ENCODE measurements at places on chromosomes 3 and 15.

DNA sequence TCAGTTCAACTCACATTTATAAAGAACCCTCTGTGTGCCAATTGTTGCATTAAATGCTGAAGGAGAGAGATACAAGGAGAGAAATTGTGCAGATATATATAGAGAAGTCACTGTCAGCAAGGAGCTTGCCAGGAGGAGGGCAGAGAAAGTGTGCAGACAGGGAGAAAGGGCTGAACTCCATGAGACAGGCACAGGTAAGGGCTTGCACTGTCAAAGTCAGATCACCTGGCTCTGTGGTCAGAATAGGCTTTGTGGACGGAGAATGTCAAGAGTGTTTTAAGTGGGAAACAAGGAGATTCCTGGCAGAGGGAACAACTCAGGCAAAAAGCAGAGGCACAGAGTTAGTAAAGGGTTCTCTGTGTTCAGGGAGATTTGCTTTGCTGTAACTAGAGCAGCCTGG is 303.0 kb upstream of the TPRG1 start:
- DNase-seq = no peak

- DNase-seq = no peak
Measured at GRCh38 chr15:67157521-67158252, 92.3 kb downstream of the SMAD3 start.

DNA sequence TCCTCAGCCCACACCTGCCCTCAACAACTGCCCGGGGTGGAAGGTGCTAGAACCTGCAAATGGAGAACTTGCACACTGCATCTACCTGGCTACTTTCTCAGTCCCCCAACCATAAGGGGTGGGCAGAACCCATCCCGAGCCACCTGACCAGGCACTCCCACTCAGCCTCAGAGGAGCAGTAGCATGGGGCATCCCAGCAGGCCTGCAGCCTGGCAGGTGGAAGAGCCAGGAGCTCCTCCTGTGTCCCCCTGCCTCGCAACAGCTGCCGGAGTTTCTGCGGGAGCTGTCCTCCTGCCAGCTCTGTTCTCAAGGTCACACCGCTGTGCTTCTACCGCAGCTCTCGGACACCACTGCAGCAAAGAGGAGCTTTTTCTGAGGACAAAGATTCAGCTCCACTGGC is 27.5 kb downstream of the RAB6B start:
- DNase-seq = no peak

- DNase-seq = no peak
Measured at GRCh38 chr15:68220967-68221366, 8.6 kb downstream of the CLN6 start.

GRCh38 chr3:39977058-39977794 is 167.8 kb downstream of the MYRIP start:
- no peak for DNase-seq

- DNase-seq = no peak
Measured at GRCh38 chr15:95261546-95261945, 1030.2 kb downstream of the MCTP2 start.

DNA sequence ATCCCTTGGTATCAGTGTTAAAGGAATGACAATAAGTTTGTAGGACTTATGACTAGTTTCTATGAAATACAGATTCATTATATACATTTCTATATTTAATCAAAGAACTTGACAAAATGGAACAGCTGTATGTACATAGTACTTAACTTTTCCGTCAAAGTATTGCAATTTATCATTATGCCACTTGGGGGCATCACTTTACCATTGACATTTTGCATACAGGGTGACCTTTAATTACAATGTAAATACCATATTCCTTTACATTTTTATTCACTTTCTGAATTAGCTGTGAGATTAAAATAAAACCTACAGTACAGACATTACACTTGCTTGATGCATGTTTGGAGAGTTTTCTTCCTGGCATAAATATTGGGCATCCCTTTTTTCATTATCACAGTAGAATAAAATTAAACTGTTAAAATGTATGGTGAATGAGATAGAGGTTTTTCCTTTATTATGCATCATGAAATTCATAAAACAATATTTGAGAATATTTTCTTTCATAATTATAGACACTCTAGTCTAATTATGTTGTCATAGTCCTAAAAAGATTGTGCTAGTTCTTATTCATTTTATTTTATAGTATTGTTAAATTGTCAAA is 6.9 kb downstream of the NEK11 start:
- DNase-seq = no peak

DNA sequence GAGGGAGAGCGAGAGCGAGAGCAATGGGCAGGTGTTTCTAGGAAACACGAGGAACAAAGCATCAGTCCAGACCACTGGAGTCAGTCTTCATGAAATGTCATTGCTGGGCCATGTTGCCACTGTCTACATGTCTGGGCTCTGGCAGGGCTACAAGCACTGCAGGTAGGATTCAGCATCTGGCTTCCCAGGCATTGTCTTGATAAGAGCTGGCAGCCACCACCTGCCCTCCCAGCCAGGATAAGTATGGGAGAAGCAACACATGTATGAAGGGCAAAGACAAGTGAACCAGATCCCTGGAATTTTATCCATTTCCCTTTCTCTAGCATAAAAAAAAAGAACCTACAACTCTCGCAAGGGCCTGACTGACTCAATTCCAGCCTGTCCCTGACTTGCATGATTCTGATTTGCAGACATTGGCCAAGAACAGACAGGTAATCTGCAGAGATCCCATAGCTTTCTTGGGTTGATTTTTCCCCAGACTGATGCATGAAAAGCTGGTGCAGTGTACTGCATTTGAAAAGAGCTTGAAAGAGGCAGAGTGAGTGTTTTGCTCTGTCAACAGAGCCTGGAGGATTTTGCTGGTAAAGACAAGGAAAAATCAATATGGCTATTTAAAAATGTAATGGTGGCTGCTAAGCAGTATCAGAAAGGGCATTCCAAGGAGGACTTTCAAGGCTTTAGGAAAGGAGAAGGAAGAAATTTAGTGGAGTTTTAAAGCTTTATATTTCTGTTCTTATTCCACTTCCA is 157.2 kb upstream of the MYRIP start:
- no peak for DNase-seq

DNA sequence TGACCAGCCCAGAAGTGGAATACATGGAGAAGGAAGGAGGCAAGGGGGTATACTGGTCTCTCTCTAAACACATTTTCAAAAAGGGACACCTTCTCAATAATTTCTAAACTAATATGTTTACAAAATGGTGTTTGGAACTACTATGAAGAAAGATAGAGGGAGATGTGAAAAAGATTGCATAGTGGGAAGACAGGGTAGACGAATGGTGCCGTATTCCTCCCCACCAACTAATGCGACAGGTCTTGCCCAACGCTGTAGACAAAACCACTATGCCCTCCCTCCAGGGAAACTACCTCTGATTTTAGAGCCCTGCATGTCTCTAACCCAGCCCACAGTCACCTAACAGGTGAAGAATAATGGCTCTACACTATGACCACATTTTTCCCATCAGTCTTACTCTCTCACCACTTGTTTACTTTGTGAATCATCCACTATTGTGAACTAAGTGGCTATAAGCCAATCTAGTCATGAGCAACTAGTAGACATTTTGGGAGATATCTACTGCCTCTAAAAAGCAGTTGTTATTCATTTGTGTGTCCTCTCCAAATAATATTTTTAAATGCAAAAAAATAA is 108.2 kb upstream of the UBE2E2 start:
- DNase-seq = no peak

DNA sequence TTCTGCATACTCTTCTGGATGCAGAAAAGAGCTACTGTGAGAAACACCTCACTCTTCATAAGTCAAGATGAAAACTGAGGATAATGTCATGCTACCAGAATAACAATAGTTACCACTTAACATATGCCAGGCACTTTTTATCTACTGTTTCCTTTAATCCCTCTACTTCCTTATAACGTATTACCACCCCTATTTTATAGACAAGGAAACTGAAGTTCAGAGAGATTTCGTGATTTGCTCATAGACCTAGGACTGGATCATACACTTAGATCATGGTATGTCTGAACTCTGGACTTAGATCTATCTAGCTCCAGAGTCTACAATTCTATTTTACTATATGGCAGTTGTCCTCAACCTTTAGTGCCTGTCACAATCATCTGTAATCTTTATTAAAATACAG is 155.7 kb upstream of the TSPAN3 start:
- no peak for DNase-seq

- no peak for DNase-seq
Measured at GRCh38 chr3:46496746-46497555, 825 bp upstream of the RTP3 start.

DNA sequence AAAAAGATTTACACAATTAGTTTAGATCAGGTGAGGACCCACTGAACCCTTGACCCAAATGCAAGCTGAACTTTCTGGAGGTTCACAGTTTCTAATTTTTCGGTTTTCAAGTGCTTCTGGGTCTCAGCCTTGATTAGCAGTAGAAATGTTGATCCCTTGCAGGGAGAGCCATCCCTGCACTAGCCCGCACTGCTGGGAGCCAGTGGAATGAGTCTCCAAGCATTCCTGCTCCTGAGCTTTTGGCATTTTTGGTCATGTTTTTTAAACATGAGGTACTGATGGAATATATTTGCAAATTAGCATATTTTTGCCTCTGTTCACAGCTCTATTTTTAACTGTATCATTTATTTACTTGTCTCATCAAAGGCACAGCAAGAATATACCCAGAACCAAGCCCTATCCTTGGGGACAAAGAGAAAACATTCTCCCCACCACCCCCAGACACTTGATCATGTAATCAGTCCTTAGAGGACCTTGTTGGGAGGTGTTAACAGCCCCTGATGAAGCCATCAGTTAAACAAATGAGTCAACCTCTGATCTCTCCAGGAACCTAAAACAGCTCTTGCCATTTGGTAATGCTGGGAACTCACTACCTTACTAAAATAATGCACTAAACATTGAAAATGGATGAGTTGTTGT is 119.0 kb upstream of the CTDSPL start:
- no peak for DNase-seq

GRCh38 chr3:33372218-33373081 is 67.8 kb downstream of the UBP1 start:
- no peak for DNase-seq

DNA sequence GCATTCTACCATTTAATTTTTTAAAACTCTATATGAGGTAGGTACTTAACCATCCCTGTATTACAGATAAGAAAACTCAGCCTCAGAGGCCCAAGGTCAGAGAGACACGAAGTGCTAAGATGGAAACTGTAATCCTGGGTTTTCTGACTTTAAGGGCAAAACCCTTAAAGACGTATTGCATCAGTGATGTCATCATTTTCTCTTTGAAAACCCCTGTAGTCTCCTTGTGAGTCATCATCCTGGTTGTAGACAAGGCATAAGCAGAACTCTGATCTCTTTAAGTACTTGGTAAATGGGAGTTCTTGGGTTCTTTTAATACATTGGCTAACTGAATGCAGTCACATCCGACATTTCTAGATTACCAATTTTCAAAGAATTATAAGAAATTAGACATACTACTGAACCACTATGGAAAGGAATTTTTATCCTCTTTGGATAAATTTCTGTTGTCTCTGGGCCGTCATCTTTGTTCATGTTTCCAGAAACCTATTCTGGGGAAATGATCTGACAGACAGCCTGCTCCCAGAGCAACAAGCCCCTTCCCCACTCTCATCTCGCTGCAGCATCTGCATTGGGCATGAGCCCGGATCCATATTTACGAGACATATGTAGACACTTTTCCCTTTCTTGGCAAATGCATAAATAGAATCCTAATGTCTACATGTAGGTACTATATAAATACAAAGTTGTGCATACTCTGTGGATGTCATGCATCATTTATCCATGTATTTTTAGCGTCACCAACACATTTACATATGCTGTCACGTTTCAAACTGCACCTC is 48.7 kb upstream of the MDFIC2 start:
- DNase-seq = no peak

DNA sequence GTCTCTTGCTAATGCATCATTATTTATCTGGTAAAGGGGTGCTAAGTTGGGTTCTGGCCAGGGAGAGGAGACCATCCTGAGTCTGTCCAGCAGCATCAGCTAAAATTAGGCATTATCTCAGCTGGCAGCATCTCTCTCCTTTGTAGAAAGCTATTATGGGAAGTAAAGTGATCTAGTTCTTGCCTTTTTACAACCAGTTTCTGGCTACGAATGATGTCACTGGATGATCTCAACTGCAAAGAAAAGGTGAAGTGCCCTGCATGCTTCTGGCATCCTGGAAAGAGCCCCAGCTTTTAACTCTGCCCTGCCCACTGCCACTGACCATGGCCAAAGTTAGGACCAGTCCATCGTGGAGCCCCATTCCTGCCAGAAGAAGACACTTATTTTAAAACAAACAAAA is 37.1 kb upstream of the IL12A start:
- no peak for DNase-seq

DNA sequence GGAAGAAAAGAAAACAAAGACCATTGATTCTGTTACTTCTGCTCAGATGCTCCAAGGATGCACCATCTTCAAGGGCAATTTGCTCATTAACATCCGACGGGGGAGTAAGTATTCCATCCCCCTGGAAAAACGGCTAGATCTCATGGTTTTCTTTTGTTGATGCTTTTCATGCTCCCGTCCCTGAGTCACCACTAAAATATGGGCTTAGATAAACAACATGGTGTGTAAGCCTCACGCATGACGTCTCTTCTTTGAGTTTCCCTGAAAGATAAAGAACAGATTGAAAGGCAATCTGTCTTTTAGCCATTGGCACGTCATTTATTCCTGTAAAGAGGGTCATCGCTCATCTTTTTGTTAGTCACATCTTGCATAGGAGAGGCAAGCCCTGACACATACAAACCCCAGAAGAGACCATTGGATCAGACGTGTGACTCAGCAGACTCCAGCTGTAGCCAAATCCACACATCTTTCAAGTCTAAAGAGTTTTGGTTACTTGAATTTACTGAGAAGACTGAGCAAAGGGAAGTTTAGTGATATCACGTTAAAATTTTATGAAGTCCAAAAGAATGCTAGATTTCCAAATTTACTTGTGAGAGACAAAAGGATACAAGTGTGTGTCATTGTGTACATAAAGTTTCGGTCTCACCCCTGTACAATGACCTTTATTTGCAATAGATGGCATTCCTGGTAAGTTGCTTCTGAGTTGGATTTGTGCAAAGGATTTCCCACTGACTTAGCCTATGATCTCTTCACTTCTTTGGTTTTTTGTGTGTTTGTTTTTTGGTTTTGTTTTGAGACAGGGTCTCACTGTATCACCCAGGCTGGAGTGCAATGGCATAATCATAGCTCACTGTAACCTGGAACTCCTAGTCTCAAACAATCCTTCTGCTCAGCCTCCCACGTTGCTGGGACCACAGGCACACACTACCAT is 110.5 kb downstream of the PGPEP1L start:
- no peak for DNase-seq

- no peak for DNase-seq
Measured at GRCh38 chr3:127102587-127102986, 90.3 kb upstream of the PRR23E start.

- DNase-seq = no peak
Measured at GRCh38 chr15:66212563-66212921, 41.0 kb downstream of the MEGF11 start.

DNA sequence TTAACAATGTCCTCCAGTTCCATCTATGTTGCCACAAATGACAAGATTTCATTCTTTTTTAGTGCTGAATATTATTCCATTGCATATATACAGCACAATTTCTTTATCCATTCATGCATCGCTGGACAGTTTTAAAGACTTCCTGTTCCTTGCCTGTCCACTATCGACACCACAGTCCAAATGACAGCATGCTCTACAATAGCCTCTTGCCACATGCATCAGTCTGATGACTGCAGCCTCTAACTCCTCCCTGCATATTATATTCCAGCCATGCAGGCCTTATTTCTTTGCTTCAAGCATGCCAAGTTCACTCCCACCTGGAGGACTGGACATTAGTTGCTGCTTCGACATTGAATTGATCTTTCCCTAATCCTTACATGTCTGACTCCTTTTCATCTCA is 306.2 kb downstream of the FOXP1 start:
- no peak for DNase-seq
